G401 (cell line): ENCODE measurements at places on chromosomes 12 and 14.

- no peak for DNase-seq
Observed at GRCh38 chr12:124683152-124684124, 116.0 kb upstream of the NCOR2 start.

DNA sequence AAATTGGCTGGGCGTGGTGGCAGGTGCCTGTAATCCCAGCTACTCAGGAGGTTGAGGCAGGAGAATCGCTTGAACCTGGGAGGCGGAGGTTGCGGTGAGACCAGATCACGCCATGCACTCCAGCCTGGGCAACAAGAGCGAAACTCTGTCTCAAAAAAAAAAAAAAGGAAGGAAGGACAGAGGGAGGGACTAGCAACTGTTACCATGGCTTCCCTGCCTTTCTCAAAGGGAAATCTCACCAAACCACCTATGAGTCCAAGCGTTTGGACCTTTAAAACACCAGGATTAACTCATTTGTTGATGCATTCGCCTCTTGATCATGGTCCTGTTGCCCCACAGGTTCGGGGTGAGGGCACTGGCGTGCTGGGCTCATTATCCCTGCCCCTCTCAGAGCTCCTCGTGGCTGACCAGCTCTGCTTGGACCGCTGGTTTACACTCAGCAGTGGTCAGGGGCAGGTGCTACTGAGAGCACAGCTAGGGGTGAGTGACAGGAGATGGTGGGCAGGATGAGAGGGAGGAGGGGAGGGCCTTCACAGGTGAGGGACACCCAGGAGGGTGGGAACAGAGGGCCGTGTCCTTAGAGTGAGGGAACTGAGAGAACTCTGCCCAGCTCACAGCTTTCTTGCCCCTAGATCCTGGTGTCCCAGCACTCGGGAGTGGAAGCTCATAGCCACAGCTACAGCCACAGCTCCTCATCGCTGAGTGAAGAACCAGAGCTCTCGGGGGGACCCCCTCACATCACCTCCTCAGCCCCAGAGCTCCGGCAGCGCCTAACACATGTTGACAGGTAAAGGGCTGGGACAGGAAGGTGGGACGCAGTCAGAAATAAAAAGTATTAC is 10.2 kb upstream of the MYL6B start:
- DNase-seq: no peak

DNA sequence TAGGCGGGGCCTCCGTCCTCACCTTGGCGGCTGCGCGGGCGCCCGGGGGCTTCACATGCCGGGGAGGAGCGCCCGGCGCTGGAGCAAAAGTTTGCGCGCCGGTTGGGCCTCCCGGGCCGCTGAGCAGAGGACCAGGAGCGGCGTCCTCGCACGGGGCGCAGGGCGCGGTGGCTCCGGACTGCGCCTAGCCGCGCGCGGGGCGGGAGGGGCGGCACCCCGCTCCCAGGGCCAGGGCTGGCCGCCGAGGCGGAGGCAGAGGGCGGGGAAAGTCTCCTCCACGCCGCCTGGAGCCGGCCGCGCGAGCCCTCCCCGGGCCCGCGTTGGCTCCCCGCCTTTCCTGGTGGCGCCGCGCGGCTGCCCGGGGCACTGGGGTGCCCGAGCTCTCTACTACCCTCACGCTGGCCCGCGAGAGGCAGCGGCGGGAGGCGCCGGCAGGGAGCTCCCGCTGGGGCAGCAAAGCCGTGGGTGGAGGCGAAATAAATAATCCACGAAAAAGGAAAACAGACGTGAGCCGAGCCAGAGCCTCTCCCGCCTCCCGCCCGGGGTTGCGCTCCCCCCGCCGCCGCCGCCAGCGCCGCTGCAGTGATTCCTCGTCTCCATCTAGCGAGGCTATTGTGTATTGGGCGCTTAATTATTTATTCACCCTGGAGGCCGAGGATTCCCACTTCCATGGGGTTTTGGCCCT is 400 bp upstream of the PRIMA1 start:
- peak; percentile 72 for DNase-seq

DNA sequence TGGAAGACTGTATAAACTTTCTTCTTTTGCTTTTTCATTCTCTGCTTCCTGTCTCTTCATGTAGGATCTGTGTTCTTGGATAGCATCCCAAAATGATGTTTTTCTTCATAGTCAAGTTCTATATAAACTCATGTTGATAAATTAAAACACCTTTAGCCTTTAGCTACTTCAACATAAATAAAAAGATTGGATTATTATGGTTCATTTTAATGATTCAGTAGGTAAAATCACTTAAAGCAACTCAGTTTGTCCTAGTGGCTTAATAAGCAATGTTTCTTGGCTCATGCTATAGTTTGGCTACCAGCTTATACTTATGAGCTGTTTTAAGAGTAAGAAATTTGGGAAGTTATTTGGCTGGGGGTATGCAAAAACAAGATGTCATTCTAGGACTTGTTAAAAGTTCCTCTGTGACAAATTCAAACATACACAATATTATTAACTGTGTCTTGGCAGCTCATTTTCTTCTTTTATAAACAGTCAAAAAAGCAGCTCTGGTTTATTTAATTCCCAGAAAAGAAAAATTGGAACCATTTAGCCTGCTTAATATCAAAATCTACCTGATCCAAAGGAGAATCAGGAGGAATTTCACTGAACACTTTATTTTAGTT is 111.4 kb downstream of the TMTC3 start:
- no peak for DNase-seq

DNA sequence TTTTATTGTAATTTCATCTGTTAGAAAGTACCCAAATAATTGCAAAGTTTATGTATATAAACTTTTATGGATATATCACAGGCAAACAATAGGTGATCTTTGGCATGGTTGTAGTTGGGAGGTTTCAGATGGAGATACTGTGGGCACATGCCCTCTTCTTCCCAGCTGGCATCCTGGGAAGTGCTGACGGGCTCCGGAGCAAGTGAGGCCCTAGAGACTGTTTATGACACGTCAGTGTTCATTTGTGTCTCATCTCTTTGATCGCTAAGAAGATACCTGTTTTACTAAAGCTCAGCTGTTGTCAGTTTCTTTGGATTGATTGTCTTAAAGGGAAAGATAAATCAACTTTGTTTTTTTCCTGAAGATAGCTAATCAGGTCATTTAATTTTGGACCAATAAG is 287.6 kb downstream of the FBXL14 start:
- peak; percentile 23 for DNase-seq

DNA sequence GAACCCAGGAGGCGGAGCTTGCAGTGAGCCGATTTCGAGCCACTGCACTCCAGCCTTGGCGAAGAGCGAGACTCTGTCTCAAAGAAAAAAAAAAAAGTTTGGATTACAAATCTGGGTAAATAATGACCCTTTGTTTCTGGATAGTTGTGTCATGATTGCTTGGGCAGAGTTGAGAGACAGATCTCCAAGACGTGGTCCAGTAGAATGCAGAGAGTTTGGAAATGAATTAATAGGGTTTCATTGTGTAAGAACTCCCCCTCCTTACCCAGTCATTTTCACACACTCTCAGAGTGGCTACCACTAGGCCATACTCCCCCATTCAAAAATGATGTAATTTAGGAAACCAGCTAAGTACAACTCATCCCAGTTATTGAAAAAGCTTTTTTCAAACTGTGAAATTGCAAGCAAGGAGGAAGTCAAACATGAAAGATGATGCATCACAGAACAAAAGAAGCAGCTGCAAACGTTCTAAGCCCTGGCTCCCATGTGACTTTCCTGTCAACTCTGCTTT is 1331.9 kb downstream of the AACS start:
- DNase-seq: peak; percentile 1

- no peak for DNase-seq
Observed at GRCh38 chr14:68423686-68424085, 369.2 kb downstream of the ZFP36L1 start.

- DNase-seq: no peak
Observed at GRCh38 chr12:6360578-6361490, 14.5 kb downstream of the SCNN1A start.

DNA sequence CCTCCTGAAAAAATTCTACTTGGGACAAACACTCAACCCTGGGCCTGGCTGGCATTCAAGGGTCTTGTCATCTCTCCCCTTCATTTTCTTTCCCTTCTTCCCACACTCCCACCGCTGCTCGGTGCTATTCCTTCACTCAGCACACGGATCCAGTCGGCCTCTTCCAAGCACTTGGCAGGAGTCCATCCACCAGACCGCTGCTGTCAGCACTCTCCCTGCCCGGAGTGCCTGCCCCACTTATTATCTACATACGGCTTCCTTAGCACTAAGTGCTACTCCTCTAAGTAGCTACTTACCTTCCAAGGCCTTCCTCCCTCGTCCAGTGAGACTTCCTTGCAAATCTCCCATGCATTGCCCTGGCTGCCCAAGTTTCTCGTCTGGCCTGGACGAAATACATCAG is 29.8 kb downstream of the CALM1 start:
- peak; percentile 81 for DNase-seq

DNA sequence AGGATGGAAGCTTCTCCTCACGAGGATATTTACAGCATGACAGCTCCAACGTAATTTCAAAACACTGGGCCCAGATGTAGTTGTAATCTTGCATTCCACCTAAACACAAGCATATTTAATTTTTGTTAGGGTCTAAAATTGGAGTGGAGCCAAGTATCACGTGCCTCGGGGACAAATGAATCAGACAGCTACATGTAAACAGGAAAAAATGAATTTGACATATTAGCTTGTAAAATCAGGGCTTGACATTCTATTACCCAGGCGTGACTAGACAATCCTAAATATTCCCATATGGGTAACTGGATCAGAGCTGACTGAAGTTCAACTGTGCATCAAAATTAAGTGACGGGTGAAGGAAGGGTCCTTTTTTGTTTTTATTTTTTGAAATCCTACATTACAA is 59.0 kb downstream of the MDM2 start:
- no peak for DNase-seq

- DNase-seq: peak; percentile 43
Observed at GRCh38 chr12:46209914-46210872, 58.6 kb downstream of the SLC38A1 start.

GRCh38 chr12:101759396-101760047 is 20.3 kb upstream of the SYCP3 start:
- DNase-seq: peak; percentile 16

GRCh38 chr12:79546466-79547043 is 144.2 kb downstream of the PAWR start:
- DNase-seq: no peak

- DNase-seq: no peak
Observed at GRCh38 chr12:50662116-50662510, 101.8 kb upstream of the ATF1 start.

DNA sequence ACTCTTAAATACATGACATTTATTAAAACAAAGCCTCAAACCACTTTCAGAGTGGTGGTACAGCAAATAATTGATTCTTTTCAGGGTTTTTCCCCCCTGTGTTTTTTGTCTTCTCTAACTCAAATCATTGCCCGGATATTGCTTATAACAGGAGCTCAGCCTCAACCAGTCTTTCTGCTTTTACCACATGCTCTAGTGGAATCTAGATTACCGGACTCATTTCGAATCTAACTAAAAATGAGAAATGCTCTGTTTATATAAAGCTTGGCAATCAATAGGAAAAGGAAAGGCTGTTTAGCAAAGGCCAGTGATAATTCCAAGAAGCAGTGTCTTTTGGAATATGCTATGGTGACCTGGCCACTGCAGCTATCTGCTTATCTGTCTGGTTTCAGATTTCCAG is 161.5 kb downstream of the ETV6 start:
- DNase-seq: no peak

- DNase-seq: peak; percentile 36
Observed at GRCh38 chr14:82387699-82388098, 854.0 kb upstream of the SEL1L start.

- DNase-seq: peak; percentile 56
Observed at GRCh38 chr14:104865631-104866441, 768 bp downstream of the CEP170B start.

DNA sequence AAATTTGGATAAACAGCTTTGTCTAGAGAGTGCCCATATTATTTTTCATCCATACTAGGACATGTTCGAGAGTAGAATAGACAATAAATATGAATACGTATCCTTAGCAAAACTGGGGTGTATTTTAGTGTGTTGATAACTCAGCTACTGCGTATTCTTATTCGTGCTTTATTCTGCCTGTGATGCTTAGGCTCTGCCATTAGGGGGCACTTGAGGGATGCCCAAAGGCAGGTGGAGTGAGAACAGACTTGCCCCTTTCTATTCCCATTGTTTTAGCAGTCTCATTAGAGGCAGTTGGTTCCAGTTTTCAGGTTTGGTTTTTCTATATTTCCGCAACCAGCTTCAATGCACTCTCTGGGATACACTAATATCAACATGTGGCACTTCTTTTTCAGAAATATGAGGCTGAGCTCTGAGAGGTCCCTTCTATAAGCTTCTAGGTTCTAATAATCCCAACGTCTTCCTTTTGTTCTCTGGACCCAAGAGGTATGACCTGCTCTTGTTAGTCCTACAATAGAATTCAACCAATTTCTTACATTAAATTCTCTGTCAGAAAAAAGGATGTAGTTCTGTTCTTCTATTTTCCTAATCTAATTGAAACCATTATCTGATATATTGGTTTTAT is 985.7 kb upstream of the FBXO33 start:
- DNase-seq: peak; percentile 4

- no peak for DNase-seq
Observed at GRCh38 chr14:99300190-99300589, 28.2 kb upstream of the BCL11B start.

GRCh38 chr14:93587330-93587729 is 156.6 kb downstream of the UNC79 start:
- DNase-seq: no peak

GRCh38 chr14:88863167-88863566 is 38.7 kb downstream of the TTC8 start:
- no peak for DNase-seq

GRCh38 chr12:49022558-49023178 is 4.1 kb upstream of the PRKAG1 start:
- DNase-seq: no peak

- no peak for DNase-seq
Observed at GRCh38 chr12:112734859-112735695, 56.5 kb upstream of the RPH3A start.

DNA sequence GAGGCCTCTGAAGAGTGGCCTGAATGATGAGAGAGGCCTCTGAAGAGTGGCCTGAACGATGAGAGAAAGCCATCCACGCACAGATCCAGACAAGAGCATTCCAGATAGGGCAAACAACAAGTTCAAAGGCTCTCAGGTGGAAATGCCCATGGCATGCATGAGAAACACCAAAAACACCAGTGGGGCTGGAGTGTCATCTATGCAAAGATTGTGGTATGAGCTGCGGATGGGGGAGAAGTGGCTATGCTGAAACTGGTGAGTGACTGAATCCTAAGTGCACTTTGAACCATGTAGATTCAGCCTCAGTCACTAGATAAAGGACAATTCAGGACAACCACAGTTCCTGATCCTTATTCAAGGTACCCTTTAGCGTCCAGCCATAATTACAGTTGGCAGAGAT is 79.4 kb upstream of the GZMB start:
- no peak for DNase-seq

DNA sequence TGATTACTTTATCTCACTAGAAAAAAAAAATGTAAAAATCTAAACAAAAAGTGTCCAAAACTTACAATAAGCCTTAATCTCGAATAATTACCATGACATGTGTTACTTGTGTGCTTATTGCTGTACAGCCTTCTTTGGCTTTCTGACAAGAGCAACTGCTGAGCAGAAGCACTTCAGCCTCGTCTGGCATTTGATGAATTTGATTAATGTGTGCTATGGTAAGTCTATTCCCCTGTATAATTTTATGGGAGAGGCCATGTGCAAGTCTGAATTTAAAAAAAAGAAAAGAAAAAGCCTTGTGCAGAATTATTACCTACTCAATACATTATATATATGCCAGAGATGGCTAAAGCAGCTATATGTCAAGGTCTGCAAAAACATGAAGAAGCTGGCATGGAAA is 113.9 kb downstream of the AEBP2 start:
- DNase-seq: no peak
